Stimulated activated naive CD4-positive, alpha-beta T cell (primary cell): ENCODE measurements at places on chromosomes 7 and 10.

- no peak for DNase-seq
Observed at GRCh38 chr10:13308096-13308495, 8.2 kb upstream of the PHYH start.

DNA sequence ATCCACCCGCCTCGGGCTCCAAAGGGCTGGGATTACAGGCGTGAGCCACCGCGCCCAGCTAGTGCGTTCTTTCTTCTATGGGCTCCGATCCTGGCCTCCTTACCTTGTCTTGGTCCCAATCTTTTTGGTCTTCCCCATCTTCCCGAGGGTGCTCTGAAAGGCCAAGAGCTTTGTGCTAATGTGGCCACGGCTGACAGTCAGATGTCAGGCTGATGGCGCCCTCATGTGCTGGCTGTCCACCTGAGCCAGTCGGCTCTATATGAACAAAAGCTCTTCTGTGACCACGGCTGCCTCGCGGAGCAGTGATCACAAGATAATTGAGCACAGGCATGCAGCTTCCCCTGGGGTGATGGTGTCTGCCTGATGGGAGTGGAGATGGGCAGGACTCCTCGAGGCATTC, 11.0 kb upstream of the AHCYL2 start:
- DNase-seq: no peak

DNA sequence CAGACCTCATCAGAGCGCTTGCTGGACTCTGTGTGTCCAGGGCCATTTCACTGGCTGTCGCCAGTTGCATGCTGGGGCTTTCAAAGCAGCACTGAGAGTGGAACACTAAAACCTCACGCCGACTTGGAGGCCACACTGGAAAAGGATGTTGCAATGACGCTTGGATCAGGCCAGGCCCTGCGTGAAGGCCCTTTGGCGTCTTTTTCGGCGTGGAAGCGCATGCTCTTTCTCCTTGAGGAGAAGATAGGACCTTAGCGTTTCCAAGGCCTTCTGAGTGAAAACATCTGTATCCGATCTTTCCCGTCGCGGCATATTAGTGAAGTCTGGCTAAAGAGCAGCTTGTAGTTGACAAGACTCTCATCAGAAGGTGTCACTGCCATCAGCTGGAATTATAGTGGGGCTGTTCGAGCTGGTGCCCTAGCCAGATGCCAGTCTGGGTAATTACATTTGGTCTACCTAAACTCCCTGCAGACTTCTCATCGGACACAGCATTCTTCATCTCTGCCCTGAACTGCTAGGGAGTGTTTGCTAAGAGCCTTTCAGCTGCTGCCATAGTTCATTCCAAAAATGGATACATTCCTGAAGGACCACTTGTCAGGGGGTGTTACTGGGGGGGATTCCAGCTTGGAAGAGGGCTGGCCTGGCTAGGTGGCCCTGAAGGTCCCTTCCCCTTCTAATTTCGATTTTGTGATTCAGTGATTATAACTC, 167.7 kb upstream of the TCF7L2 start:
- DNase-seq: no peak

DNA sequence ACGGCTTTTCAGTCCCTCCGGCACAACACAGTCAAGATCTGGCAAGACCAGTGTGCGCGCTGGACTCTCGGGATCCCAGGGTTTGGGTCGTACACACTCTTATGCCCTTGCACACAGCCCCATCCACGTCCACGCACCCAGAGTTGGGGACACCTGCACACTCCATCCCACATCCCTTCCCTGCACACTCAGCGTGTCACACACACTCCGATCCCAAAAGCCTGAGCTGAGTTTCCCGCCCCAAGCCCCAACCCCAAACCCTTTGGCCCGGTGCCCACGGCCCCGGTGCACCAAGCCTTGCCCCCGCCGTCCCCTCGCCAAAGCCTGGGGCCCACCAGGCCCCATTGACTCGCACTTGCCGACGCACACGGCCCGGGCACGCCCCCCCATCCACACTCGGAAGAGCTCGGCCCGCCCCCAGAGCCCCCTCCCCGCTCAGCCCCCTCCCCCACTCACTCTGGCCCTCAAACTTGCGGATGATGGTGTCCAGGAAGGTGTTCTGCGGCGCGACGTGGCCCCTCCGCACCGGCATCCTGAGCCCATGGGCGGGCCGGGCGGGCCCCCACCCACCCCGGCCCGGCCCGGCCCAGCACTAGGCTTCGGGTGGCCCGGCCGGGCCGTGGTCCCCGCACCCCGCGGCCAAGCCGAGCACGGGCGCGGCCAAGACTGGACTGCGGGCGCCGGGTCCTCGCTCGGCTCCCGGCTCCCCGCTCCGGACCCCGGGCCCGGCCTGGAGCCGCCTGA, 567 bp downstream of the KCNH2 start:
- DNase-seq: no peak

- DNase-seq: no peak
Observed at GRCh38 chr7:39811161-39811614, 138.9 kb upstream of the CDK13 start.

- no peak for DNase-seq
Observed at GRCh38 chr7:27079234-27079975, 16.4 kb downstream of the HOXA1 start.
